ENCODE measurements at places on chromosomes 1 and 21.

GRCh38 chr1:119226913-119227312 lies 86.5 kb upstream of the WARS2 start:
- no peak for DNase-seq

- DNase-seq, result no peak
Observed at GRCh38 chr1:36732015-36732356, 249.3 kb upstream of the CSF3R start.

DNA sequence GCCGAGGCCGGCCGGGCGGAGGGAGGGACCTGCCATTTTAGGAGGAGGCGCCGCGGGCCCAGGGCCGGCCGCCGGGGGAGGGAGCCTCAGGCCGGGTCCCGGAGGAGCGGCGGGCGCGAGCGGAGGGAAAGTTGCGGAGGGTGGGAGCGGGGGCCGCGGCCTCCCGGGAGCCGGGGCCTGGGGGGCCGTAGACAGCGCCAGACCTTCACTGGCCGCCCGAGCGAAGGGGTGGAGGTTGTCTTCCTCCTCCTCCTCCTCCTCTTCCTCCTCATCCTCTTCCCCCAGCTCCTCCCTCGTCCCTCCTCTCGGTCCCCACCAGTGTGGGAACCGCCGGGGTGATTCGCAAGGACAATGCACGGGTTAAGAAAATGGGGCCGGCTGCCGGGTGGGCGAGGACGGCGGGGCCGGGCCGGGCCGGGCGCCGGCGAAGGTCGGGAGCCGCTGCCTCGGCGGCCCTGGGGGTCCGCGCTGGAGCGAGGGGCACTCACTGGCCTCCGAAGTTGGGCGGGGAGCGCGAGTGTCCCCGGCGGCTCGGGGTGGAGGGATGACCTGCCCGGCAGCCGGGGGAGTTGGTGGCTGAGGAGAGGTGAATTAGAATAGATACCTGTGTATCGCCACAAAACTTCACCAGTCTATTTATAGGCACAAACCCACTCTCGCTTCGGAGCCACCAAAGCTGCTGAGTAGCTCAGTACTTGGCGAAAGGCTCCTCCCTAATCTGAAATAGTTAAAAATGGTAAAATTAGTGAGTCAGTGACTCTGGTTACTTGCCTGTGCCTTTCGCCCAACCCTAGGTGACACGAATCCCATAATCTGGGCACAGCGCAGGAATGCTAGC lies 1.3 kb downstream of the DYRK1A start:
- no peak for DNase-seq

- no peak for DNase-seq
Observed at GRCh38 chr1:24386241-24386640, 27.3 kb downstream of the STPG1 start.

GRCh38 chr1:228416217-228416933 lies at the start of gene TRIM17:
TSS of gene TRIM17 (minus strand) at chr1:228416861. CDS start at chr1:228415072, 1,789 bp downstream.
- no peak for DNase-seq

GRCh38 chr1:209769171-209769904 lies 13.5 kb downstream of the TRAF3IP3 start:
- DNase-seq, result no peak

GRCh38 chr1:34889705-34890104 lies 30.2 kb upstream of the SMIM12 start:
- DNase-seq, result no peak

DNA sequence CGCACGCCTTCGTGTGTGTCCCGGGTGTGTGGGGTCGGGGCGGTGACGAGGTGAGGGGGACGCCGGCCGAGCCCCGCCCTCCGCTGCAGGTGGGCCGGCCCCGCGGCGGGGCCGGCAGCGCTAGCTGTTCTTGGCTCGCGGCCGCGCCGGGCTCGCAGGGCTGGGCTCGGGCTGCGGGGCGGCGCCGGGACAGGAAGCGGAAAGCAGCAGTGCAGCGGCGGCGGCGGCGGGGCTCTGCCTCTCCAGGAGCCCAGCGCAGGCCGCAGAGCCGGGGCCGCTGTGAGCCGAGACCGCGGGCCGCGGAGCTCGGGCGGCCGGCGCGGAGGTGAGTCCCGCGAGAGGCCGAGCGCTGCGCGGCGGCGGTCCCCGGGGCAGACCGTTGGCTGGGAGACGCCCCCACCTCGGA lies at the start of gene VANGL1:
TSS of gene VANGL1 (plus strand) at position 209 of the 406 bp plus-strand sequence. CDS start 9,444 bp downstream, outside the sequence.
- no peak for DNase-seq

- DNase-seq, result no peak
Observed at GRCh38 chr1:148296511-148296910, 144.4 kb upstream of the NBPF11 start.

DNA sequence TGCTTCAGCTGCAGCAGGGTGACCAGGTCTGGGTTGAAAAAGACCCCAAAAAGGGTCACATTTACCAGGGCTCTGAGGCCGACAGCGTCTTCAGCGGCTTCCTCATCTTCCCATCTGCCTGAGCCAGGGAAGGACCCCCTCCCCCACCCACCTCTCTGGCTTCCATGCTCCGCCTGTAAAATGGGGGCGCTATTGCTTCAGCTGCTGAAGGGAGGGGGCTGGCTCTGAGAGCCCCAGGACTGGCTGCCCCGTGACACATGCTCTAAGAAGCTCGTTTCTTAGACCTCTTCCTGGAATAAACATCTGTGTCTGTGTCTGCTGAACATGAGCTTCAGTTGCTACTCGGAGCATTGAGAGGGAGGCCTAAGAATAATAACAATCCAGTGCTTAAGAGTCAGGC lies 2.9 kb downstream of the C1QA start:
- peak; percentile 6 for DNase-seq

DNA sequence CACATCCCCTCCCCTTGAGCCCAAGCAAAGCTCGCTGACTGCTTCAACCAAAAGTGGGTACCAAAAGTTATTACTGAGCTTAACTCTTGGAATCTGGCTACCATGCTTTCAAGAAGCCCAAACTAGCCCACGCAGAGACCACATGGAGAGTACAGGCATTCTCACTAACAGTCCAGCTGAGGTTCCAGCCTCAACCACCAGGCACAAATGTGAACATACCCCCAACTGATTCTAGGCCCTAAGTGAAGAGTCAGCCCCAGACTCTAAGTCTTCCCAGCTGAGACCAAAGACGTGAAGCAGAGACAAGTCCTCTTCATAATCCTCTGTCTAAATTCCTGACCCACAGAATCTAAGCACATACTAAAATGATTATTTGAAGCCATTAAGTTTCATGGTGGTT lies 36.8 kb downstream of the EVI5 start:
- DNase-seq, result no peak

GRCh38 chr21:34894401-34894800 lies 154.7 kb downstream of the RUNX1 start:
- DNase-seq, result no peak

DNA sequence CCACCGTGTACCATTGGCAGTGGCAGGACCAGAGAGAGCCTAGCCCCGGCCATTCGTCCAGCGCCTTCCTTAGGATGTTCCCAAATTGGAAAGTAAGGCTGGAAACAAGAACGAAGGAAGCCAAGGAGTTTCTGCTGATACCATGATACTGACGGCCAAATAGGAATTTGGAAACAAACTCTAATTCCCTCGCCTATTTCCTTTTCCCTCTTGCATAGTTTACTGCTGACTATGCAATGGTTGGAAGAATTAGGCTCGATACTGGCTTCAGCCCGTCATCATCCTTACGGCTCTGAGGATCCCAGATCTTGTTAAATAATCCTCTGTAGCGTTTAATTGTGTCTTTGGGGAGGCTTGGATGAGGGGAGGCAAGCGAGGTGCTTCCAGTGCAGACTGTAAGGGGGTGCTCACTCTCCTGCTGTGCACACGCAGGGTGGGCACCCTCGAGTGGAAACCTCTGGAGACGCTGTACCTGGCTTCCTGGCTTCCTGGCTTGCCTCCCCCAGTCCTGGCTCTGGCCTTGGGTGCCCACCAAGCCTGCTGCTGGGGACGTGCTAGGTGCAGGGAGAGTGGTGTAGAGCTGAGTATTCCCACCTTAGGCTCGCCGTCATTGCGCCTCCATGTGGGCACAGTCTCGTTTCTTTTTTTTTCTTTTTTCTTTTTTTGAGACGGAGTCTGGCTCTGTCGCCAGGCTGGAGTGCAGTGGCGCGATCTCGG lies 27.4 kb upstream of the CAMTA1 start:
- DNase-seq, result no peak

GRCh38 chr1:108152782-108153222 lies 47.3 kb downstream of the SLC25A24 start:
- no peak for DNase-seq

DNA sequence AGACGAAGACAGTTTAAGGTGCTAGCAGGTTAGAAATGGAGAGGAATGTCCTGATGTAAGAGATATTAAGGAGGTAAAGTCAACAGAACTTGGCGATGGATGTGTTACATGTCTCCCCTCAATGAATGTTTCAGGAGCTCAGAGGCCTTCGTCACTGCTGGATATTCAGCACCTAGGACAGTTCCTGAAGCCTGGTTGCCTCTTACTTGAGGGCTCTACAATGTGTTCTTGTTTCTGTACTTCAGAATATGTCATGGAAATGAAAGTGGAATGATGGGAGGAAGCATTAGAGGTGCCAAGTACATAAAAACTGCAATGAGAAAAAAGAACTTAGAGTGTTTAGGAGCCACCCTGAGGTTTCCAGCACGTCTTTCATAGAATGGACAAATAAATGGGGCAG lies 17.7 kb downstream of the TNR start:
- DNase-seq, result no peak

- no peak for DNase-seq
Observed at GRCh38 chr21:18155508-18156193, 89.0 kb upstream of the CHODL start.

Measured in substantia nigra (tissue), 51 donors.